ENCODE measurements at places on chromosomes 7 and 10.

- DNase-seq: no peak
These were observed 13.3 kb upstream of the ZNF273 start for GRCh38 chr7:64889686-64890162.

- DNase-seq: no peak
These were observed 132.3 kb downstream of the DPY19L1 start for GRCh38 chr7:34904987-34905386.

DNA sequence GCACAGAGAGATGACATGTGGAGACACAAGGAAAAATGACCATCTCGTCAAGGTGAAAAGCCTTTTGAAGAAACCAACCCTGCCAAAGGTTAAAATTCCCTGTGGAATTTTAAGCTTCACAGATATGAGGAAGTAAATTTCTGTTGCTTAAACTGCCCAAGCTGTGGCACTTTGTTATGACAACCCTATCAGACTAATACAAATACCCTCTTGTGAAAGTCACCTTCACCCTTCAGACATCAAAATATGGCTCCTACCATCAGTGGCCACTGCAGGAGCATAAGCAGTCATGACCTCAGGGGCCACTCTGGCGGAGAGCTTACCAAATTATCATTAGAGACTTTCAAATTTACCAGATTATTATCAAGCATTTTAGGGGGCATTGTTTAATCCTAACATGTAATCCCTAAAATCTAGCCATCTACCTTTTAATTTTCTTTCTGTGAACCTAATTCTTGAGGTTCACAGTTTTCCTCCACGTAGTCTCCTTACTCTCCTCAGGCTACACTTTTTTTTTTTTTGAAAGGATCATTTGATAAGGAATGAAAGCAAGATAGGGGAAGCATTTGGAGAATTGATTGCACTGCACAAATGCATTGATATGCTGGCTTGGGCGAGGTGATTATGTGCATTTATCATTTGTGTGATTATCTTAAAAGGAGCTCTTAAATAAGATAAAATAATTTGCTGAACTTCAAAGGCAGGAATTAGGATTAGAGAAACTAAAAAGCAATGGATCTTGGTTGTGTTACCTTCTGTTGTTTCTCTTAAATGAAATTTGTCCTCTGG, 90.3 kb downstream of the TMEM168 start:
- DNase-seq: no peak

GRCh38 chr7:29847496-29847895, 41.2 kb downstream of the WIPF3 start:
- no peak for DNase-seq

DNA sequence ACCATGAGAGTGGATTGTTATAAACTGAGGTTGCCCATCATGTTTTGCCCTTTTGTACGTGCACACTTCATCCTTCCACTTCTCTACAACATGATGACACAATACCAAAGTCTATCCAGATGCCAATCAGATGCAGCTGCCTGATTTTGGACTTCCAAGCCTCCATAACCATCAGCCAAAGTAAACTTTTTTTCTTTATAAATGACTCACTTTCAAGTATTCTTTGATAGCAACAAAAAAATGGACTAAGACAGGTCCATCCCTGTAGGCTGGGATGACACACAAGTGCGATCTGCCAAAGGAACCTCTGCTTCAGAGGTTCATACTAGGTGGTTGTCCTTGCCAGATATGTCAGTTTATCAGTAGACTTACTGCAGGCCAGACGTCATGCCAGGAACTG, 320.2 kb upstream of the FZD1 start:
- DNase-seq: no peak

DNA sequence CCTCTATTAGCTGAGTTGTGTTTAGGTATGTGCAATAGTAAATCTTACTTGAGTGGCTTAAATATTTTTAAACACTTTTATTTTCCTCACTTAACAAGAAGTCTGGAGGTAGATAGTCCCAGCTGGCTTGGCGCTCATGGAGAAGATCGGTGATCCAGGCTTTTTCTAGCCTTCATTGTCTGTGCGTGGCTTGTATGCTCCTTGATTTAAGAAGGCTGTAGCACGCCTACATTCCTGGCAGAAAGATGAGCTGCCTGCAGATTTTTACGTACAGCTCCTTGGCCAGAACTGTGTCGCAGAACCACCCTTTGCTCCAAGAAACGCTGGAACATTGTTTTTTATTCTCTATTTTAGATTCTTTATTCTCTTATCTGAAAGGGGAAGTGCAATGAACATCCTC, 284.1 kb downstream of the KIF20B start:
- DNase-seq: no peak
